ENCODE measurements at places on chromosomes 7 and 10.
A peak's percentile ranks its signal among the peaks of the same experiment; 100 is the strongest.

DNA sequence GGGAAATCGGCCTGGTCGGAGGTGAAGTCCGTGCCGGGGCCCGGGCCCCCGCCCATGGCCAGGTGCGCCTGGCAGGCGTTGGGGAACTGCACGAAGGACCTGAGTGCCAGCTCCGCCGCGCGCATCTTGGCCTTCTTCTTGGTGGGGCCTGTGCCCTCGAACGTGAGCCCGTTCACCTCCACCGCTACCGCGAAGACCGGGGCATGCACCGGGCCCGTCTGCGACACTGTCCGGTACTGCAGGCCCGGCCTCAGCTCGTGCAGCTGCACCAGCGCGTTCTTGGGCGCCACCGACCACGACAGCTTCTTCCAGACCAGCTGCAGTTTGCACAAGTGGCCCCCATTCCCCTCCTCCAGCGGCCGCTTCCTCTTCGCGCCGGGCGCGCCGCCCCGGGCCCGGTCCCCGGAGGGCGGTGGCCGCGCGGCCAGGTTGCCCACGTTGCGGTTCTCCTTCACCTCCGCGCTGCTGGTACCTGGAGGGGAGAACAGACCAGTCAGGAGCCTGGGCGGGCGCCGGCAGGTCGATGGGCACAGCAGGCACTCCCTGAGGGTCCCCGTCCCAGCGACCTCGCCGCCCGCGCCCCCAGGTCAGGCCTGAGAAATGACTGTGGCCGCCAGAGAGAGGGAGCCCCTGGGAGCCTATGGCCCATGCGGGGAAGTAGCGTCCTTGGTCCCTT, 307.4 kb downstream of the WDR37 start:
- DNase-seq: no peak

GRCh38 chr10:125089469-125089868, 70.9 kb downstream of the CTBP2 start:
- no peak for DNase-seq

DNA sequence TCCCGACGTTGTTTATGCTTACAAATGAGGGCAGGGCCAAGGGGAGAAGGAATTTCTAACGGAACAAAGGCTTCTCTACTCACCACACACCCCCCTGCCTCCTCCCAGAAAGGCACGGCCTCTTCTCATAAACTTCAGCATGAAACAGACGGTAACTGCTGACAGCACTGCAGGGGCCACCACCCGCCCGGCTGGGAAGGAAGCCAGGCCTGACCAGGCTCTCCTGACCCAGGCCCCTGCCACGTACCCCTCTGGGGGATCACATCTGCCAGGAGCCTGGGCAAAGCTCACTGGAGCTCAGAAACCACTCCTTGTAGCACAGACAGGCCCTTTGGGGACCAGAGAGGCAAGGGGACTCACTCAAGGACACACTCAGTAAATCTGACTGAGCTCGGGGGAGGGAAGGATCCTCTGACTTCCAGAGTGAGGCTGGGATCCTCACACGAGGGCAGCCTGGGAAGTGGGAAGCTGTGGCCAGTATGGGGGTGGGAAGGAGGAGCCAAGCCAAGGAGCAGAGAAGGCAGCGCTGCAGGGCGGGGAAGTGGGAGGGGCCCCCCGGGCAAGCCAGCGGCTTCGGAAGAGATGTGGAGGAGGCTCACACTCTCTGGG, 46.1 kb downstream of the ZCCHC24 start:
- peak; percentile 97 for DNase-seq

GRCh38 chr7:27997188-27997707, 183.3 kb downstream of the JAZF1 start:
- DNase-seq: no peak

- DNase-seq: no peak
These were observed 27.0 kb upstream of the KCNK18 start for GRCh38 chr10:117170244-117170643.

DNA sequence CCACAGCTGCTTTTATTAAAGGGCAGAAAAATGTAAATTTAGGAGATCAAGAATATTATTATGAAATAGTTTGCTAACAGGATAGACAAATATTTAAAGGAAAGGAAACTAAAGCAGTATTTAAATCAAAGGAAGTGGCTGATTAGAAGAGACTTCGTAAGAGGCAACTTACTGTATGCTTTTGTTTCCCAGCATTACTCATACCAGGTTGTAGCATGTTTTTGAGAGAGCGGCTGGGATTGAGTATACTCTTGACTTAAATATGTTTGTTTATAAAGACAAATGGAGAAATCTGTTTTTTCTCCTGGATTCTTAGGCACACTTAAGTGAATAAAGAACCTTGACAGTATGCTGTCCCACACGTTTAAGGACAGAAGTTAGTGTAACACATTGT, 293.7 kb downstream of the ZNF248 start:
- no peak for DNase-seq

- DNase-seq: no peak
These were observed 50.4 kb upstream of the NKX6-2 start for GRCh38 chr10:132836248-132836831.

GRCh38 chr7:106871793-106872571, 6.9 kb downstream of the PIK3CG start:
- DNase-seq: no peak

DNA sequence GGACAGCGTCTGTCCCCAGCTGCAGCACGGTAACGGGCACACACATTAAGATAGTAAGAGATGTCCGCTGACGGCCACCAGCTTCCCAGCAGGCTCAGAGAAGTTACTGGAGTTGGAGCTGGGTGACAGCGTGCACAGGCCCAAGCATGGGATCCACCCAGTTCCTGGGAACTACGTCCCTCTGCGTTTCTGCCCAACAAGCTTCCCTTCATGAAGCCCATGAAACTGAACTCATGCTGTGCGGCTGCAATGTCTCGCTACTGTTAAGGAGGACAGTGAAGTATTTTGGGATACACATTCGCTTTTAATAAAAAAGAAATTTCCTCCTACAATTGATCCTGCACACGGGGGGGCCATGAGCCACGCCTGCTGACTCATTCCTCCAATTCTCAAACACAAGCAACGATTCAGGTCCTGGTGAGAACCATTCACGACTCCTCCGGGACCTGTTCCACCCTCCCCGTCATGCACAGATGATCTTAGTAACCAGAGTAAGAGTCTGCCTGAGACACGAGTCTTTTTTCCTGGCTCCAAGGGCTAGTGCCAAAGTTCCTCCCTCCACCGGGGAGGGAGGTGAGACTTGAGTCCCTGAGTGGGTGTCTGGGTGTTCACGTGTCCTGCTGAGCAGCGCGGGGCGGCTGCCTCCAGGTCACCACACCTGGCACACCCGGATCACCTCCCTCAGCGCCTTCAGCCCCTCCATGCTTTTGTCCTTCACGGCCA, 2.6 kb downstream of the PSMG3 start:
- peak; percentile 58 for DNase-seq

- no peak for DNase-seq
These were observed 92.3 kb upstream of the PRPS1L1 start for GRCh38 chr7:18119985-18120384.

DNA sequence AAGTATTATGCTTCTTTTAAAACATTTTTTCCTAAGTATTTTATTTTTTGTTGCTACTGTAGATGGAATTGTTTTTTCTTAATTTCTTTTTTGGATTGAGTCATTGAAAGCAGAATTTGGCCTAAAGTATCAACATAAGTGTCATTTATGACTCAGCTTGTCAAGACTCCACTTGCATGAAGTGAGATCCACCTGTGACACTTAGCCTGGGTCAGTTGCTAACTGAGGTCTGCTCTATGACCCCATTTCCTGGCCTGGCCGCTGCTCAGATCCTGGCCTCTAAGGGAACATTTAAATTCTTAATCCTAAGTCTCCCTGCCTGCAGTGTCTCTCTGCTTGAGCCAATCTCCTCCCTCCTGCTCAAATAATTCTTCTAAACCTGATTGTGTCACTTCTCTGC, 35.5 kb downstream of the TMEM270 start:
- no peak for DNase-seq

GRCh38 chr7:105304040-105304895, 84.5 kb downstream of the SRPK2 start:
- DNase-seq: peak; percentile 17

DNA sequence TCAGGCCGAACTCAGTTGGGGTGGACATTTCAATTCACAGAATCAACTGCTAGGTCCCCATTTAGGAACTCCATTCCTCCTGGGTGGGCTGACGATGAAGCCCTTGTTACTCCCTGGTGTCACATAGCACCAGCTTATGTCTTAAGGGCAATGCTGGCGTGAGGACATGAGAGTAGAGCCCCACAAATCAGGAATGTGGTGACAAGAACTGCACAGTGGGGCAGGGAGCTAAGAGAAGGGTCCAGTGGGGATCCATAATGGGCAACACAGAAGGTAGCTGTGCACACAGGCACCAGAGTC, 57.0 kb downstream of the LYZL1 start:
- DNase-seq: no peak

- DNase-seq: no peak
These were observed 183.0 kb upstream of the PITRM1 start for GRCh38 chr10:3355536-3355935.

DNA sequence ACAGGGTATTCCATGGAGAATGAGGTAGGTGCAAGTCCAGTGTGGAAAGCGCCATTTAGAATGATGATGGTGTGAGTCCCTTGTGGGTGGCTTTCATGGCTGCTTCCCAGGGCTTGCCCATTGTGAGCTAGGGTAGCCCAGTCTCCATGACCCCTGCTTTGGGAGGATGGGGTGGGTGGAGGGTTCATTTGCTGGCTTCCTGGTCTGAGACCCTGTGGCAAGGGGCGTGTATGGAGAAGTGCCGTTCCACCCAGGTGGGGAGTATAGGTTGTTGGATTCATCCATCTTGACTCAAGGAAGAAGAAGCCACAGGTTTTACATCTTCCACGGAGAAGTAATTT, 27.7 kb downstream of the CCM2 start:
- DNase-seq: no peak

DNA sequence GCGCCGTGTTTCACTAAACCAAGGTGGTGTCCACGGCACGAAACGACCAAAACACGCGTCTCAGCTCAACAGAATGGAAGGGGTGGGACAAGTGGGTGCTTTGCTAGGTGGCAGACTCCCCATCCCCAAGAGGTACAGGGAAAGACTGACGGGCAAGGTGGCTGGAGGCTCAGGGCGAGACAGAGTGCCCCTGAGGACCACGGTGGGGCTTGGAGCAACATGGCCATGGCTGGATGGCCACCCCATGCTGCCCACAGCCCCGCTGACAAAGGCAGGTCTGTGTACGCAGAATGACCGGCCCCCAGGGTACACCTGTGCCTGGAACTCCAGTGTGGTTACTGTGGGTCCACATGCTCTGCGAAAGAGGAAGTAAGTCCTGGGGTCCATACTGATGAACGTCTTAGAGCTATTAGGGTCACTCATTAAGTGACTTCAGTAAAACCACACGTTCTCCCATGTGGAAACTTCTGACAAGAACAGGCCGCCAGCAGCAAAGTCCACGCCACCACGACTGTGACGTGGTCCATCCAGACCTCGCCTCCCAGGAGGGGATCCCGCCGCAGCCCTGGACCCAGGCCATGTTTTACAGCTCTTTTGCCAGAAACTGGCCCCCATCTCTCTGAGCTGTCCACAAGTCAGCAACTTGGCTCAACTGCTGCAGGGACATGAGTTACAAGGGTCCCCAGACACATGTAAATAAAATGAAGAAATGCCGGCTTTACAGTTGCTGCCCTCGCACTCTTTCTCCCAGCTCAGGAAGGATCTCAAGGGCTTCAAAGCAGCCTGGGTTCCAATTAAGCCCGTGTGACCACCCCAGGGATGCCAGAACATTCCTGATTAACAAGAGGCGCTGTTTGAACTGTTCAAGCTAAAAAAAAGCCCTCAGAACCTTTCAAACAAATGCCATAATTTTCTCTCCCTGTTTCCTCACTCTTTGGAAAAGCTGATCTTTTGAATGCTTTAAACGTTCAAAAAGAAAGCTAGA, 66.8 kb downstream of the MAD1L1 start:
- no peak for DNase-seq

DNA sequence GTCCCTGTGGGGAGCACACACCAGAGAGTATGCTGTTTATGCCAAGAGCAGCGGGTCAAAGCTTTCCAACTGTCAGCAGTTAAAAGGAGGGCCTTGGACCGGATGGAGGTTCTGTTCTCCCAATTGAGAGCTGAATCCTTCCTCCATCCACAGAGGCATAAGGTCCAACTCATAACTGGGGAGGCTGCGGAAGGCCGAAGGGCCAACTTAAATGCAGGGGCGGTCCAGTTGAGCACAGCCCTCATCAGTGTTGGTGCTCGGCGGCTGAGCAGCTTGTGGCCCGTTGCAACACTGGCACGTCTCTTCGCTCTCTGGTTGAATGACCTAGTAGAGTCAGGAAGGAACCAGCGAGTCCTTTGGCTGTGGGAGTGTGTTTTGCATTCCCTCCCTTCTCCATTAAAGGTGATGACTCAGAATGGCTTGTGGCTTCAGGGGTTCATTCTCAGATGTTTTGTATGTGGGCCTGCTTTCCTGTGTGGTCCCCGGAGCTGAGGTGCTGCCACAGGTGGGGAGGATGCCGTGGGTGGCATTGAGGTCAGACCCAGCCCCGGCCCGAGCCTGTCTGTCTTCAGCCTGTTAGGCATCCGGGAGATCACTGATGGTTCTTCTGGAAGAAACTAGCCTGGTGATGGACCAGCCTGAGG, 44.8 kb upstream of the DMBT1 start:
- DNase-seq: no peak

- no peak for DNase-seq
These were observed 34.7 kb downstream of the A1CF start for GRCh38 chr10:50850578-50851230.

GRCh38 chr10:74558897-74559296, 267.5 kb upstream of the KAT6B start:
- no peak for DNase-seq

- no peak for DNase-seq
These were observed 15.3 kb upstream of the CFAP69 start for GRCh38 chr7:90229682-90230081.

DNA sequence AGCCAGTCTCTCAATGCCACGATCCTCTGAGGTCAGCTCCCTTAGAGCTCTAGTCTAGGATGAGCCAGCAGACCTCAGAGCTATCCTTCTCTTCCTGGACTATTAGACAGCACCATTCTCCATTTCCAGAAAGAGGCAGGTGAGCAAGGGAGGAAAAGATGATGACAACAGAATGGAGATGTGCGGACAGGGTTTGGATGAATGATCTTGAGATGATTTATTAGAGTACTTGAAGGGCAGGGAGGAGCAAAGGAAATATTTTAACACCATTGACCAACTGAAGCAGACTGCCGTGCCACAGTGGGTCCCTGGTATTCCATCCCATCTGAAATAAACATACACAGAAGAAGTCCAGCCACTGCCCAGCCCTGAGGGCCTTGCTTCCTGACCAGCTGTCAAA, 94.3 kb downstream of the CFAP58 start:
- no peak for DNase-seq

- DNase-seq: no peak
These were observed 65.7 kb upstream of the SDK1 start for GRCh38 chr7:3235322-3235721.

- no peak for DNase-seq
These were observed 11.9 kb upstream of the INPP5F start for GRCh38 chr10:119713744-119714483.

DNA sequence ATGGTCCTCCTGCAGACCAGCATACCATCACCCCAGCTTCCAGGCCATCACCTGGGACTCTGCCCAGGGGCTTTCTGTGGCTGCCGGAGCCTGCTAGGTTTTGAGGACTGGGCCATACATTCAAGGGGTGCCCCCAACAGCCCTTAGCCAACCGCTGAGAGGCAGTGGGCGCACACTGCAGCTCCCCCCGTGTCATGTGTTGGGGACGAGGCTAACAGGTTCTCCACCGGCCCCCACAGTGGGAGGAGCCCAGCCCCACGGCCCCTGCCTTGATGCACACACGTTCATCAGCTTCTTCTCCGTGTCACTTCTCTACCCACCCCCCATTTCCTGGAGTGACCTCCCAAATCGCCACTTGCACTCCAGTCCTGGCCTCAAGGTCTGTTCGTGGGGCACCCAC, 543.2 kb upstream of the FOXK1 start:
- DNase-seq: no peak

Measured in GM04504 (cell line).